ENCODE measurements at places on chromosomes 12 and 14. TPM values are rescaled to one million over a fixed set of nuclear protein-coding genes. Genes with fewer than 3 reads are reported as not detected.

- no peak for DNase-seq
Observed at GRCh38 chr14:20345366-20345765, 1.9 kb downstream of the PARP2 start.

GRCh38 chr12:93376436-93377251 is 1.1 kb upstream of the NUDT4 start:
- no peak for DNase-seq

MANSC4 gene
- not detected for total RNA-seq

GRCh38 chr14:31419967-31420318 is 407 bp downstream of the HEATR5A start:
- DNase-seq: peak; percentile 6

- no peak for DNase-seq
Observed at GRCh38 chr14:32559048-32559447, 229.9 kb downstream of the AKAP6 start.

DNA sequence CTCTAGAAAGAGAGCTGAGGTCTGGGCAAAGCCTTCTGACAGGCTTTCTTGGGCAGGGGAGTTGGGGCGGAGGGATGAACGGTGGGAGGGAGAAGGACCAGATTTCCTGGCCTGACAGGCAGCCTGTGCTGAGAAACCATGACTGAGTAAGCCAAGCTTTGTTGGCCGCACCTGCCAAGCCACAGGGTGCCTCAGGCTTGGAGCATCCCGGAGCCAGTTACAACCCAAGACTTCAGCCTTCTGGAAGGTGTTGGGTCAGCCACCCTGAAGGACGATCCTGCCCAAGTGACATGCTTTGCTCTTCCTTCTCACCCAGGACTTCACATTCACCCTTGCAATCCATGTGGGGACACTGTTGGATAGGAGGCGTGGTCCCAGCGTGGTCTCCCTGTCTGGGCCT is 21.0 kb upstream of the AQP2 start:
- no peak for DNase-seq

DNA sequence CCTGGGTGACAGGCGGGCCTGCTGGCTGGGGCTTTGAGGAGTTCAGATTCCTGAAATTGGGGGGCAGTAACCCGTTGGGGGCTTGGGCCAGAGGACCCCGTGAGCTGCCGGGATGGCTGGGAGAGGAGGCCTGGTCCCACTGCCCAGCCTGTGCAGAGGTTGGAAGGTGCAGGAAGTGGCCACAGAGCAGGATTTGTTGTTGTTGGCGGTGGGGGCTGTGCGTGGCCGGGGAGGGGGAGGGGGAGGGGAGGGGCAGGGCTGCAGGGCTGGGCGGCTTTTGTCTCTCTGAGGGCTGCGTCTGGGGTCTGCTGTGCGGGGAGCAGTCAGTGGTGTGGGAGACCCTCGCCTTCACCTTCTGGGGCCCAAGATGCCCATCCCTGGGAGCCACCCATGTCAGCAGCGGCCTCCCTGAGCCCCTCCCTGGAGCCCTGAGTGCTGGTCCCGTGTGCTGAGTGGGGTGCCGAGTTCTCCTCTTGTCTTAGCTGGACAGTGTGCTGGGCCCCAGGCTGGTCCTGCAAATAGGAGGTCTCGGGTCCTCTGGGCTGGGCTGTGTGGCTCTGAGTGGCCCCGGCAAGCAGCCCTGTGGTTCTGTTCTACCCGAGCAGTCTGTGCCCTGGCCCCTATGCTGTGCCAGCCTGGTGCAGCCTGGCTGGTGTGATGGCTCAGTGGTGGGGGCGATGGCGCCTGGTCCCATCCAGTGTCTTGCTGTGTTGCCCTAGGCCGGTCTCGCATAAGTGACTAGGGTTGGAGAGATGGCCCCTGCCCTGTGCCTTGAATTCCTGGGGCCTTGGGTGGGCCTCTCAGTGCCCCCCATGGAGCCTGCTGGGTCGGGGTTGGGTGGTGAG is 10.3 kb downstream of the KIF26A start:
- no peak for DNase-seq

WASHC3 gene
- 22.6 TPM for total RNA-seq

GRCh38 chr12:87953256-87953860 is 75.8 kb downstream of the C12orf50 start:
- DNase-seq: no peak
